ENCODE measurements at places on chromosomes 11 and 22.

DNA sequence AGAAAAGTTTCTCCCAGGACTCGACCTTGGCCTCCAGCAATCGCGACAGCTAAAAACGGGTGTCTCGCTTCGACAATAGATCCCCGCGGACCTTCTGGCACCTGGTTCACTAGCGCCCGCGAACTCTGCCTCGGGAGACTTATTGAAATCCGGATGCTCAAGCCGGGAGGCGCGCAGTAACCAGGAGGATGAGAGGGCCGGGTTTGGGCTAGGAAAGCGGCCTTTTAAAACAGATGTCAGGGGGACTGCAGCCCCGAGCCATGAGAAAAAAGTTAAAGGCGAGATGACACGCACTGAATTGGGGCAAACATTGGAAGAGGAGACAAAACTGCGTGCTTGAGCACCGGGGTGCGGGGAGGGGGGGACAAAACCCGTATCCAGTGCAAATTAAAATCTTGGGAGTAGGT lies 637 bp upstream of the ZBTB16 start:
- no peak for DNase-seq

- no peak for DNase-seq
Measured at GRCh38 chr11:34198523-34198922, 93.1 kb downstream of the NAT10 start.

GRCh38 chr22:46815896-46816731 lies 53.7 kb downstream of the TBC1D22A start:
- no peak for DNase-seq

DNA sequence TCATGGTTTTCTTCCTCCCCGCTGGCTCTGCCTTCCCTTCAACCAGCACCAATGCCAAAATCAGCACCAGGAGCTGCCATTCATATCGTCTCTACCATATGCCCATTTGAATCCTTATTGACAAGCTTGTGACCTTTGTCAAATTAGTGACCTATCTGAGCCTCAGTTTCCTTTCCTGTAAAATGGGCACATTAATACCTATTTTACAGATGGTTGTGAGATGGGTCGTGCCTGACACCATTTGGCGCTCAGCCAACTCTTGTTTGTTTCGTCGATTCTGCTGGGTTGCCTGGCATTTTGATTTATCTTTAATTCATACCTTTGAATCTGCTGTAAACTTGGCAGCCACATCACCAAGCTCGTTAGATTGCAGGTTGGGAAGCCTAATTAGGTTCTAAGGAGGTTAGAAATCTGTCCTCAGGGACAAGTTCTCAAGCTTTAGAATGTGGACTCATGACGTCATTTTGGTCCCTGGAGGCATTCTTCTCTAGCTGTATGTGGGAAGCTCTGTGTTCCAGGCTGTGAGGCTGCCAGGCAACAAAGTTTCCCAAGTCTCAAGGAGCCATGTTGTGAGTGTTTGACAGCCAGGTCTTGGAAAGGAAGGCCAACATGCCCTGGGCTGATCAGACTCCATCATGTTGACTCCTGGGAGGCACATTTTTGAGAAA lies 61.0 kb downstream of the RPS6KA4 start:
- no peak for DNase-seq

DNA sequence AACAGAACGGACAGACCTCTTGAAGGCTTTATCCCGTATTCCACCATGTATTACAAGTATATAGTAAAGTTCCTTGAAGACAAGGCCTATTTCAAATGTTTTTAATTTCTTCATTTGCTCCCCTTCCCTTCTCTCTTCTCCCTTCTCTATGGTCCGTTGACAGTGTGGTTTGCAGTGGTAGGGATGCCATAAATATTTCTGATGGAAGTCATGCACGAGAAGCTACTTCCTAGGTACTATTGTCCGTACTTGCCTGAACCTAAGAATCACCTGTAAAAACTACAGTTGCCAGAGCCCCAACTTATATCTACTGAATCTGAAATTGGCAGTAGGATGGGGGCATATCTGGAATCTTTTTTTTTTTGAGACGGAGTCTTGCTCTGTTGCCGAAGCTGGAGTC lies 2.8 kb downstream of the PISD start:
- DNase-seq, result no peak

DNA sequence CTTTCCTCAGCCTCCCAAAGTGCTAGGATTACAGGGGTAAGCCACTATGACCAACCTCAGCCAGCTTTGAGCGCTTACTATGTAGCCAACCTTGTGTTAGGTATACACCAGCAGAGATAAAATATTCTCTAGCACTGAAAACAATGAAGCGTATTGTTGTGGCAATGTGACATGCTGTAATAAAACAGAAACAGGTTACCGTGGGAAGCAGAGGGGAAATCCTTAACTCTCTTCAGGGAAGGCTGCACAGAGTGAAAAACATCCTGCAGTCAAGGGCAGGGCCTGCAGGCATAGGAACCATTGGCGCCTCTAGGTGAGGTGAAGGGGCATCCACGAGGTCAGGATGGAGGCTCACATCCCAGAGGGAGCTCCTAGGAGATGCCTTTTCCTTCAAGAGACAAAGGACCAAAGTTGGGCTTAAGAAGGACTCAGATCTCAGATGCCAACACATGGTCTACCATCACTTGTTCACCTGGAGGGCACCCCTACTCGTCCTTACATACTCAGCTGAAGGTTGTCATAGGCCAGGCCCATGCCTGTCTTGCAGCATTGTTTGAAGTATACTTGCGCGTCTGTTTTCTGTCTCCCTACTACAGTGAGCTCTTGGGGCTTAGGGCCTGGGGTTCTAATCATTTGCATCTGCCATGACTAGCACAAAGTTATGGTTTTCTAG lies 8.0 kb downstream of the POLD4 start:
- DNase-seq, result no peak

- no peak for DNase-seq
Measured at GRCh38 chr11:44010789-44011251, 37.0 kb upstream of the ACCSL start.

DNA sequence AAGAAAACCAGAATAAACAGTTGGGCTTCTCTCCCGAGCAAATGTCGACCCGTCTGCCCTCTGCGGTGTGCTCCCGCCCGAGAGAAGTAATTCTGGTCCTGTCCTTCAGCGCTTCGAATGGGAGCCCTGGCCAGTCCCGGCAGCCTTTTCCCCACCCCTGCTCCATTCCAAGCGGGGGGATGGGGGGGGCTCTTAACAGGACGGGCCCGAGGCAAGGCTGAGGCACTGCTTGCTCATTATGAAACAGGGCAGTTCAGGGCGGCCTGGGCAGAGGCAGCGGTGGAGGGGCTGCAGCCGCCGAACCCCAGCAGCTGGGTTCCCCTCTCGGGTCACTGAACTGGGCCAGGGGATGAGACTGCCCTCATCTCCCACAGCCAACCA lies 9.1 kb downstream of the BACE1-AS start:
- DNase-seq, result no peak

DNA sequence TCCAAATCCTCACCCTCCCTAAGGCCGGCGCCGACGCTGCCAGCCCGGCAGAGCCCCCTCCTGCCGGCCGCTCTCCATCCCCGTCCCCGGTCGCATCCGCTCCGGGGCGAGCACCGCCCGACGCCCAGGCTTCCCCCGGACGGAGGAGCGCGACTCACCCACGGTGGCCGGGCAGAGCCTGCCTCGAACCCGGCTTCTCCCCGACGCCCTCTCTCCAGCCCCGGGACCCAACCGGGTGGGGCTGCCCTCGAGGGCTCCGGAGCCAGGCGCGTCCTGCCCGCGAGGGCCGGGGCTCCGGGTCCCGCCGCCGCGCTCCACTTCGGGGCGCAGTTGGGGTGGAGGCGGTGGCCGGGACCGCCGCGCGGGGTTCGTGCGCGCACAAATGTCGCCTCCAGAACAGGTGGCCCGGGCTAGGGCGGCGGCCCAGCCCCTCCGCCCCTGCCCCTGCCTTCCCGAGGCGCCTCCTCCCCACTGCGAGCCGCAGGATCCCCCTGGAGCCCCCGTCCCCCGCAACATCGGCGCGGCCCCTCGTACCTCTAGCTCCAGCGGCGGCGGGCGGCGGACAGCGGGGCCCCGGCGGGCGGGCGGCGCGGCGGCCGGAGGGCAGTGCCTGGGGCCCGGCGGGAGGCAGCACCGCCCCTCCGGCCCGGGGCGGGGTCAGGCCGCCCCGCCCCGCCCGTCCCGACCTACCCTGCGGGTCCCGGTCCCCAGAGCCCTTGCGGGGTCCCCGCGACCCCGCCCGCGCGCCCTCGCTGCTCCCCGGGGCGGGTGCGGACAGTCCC lies at the start of gene A4GALT:
A4GALT (minus strand) TSS at position 608 of the 782 bp plus-strand sequence. CDS start 26,919 bp downstream, outside the sequence.
- no peak for DNase-seq

All from stimulated activated CD4-positive, alpha-beta T cell treated with anti-CD3 and anti-CD28 coated beads, Interleukin-1b, Interleukin-23, amount 100 ng/mL, for 1 hour (primary cell).